ENCODE measurements at places on chromosomes 12 and 14.

- no peak for DNase-seq
Measured at GRCh38 chr14:89036371-89036770, 211.9 kb downstream of the TTC8 start.

- no peak for DNase-seq
Measured at GRCh38 chr12:5622280-5622679, 190.4 kb downstream of the NTF3 start.

DNA sequence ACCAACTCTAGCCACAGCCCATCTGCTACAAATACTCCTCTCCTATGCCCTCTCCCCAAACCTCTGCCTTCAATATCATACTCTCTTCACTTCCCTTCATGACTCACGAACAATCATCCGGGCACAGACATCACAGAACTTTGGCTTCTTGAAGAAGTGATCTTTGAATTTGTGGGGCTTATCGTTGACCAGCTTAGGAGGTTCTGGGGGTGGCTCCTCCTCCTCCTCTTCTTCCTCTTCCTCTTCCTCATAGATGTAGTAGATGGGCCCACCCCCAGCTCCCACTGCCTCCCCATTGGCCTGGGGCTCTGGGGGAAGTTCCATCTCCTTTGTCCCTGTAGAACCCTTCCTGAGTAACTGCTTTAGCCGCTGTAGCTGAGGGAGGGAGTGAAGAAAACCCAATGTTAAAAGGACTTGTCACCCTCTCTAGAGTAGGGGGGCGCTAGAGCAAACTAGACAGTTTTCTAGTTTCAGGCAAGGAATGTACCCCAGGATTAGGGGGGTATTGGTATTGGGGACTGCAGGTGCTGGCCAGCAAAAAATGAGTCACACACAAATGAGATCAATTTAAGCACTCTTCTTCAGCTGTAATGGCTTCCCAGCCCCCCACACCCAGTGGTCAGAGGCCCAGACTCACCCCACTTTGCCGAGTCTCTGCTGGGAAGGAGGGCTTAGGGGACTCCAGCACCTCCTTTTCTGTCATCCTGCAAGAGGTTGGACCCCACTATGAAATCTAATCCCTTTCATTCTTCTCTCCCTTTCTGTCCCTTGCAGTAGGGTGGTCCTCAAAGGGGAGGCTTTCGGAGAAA lies 1.8 kb downstream of the STAC3 start:
- DNase-seq, result no peak

GRCh38 chr12:116861320-116861719 lies 19.9 kb downstream of the HRK start:
- DNase-seq, result no peak

DNA sequence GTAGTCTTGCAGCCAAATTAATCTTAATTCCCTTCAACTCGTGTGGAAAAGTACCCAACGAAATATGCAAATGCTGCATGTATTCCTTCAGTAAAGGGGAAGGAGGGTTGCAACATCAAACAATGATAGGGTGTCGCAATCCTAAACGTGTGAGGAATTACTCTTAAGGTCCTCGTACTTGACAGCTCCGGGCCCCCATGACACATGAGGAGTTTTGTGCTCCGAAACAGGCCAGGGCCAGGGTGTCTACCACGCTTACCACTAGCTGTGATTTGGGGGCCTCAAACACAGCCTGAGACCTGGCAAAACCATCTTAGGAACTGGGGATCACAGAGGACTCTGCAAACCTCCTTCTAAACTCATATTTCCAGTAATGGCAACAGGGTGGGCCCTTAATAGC lies 20.4 kb downstream of the FOS start:
- DNase-seq, result no peak

- DNase-seq, result no peak
Measured at GRCh38 chr12:56803750-56804149, 40.6 kb downstream of the HSD17B6 start.

- peak; percentile 49 for DNase-seq
Measured at GRCh38 chr12:56631790-56632700, 1.9 kb upstream of the BAZ2A start.

DNA sequence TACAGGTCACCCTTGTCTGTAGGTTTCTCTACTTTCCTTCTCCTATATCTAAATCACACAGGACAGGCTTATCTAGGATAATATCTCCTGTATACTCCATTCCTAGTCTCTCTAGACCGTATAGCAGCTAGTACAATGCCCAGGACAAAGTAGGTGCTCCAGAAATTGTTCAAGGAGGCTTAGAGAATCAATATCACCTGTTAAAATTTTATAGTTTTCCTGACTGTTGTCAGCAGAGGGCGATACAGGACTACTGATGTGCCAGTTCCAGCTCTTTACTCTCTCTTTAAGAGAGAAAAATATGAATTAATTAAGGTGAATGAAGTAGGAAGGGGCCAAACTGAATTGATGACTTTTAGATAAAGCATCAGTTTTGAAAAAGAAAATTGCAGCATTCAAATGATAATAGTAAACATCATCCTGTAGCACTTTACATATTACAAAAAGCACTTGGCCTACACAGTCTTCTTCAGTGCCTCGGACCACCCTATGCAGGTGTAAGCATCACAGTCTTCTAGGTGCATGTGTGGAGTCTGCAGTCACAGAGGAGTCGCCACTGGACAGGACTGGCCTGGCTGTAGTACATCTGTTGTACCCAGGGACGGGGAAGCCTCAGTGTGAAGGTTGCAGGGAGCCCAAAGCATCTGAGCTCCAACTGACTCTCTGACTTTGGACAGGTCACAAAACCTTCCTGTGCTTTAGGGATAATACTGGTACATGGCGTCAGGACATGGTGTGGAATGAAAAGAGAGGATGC lies 61.9 kb upstream of the MAX start:
- peak; percentile 53 for DNase-seq

- no peak for DNase-seq
Measured at GRCh38 chr14:28676479-28676878, 90.1 kb upstream of the FOXG1 start.

DNA sequence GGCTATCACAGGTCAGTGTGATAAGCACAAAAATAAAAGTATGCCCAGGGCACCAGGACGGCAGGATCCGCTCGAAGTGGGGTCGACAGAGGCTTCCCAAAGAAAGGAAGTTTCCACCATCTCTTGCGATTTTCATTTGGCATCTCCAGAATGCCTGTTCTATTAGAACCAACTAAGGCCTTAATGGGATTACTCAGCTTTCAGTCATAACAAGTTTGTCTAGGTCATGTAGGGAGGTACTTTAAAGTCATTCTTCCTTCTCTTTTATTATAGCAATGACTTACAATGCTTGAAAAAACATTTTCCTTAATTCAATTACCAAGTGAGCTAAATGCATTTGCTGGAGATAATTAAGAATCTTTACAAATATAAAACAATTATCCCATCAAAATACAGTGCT lies 83.6 kb upstream of the DIO3 start:
- DNase-seq, result no peak

DNA sequence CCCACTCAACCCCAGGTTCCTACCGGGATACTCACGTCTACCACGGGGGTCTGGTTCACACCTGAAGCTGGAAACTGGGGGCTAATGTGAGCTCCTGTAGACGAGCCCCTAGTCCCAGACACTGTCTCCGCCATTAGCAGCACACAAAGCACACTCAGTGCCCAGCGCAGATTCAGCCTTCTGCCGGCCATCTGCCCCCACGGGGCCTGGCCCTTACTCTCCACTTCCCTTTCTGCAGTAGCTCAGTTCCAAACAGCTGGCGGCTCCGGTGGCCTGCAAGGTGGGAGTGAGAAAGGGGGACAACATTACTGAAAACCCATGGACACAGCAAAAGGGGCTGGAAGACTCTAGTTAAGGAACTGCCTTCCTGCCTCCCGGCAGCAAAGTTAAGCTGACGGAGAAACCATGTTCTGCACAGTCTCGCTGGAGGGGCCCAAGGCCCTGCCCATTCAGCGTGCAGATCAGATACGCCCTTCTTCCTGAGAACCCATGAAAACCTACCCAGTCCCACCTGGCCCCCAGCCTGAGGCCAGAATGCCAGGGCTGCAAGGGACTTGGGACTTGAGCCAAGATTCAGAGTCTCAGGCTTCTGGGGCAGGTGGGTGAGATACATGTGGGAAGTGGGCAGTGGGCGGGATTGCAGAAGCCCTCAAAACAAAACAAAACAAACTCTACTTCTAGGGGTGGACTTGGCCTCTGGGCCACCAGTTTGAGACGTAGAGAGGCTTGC lies 2.1 kb downstream of the SLC8B1 start:
- DNase-seq, result no peak

GRCh38 chr14:50798048-50798421 lies 32.9 kb downstream of the NIN start:
- no peak for DNase-seq

- no peak for DNase-seq
Measured at GRCh38 chr14:72617391-72618031, 276.4 kb downstream of the DPF3 start.

GRCh38 chr14:33631021-33631420 lies 319.9 kb downstream of the EGLN3 start:
- DNase-seq, result no peak

DNA sequence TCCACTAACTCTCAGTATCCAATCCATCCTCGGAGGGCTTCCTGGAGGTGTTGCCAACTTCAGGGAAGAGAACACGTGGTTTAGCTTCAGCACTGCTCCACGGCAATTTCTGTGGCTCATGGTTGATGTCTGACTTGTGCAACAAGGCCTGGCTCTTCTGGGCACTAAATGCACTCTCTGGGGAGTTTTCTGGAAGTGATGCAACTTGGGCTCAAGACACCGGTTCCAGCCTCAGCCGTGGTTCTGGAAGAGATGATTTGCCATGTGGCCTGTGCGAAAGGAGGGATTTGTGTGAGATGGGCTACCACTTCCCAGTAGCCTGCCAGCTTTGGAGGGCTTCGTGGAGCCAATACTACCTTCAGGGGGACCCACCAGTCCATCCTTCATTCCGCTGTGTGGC lies 118.6 kb upstream of the RTL1 start:
- no peak for DNase-seq

- DNase-seq, result peak; percentile 68
Measured at GRCh38 chr12:3135522-3136461, 58.6 kb downstream of the TSPAN9 start.

DNA sequence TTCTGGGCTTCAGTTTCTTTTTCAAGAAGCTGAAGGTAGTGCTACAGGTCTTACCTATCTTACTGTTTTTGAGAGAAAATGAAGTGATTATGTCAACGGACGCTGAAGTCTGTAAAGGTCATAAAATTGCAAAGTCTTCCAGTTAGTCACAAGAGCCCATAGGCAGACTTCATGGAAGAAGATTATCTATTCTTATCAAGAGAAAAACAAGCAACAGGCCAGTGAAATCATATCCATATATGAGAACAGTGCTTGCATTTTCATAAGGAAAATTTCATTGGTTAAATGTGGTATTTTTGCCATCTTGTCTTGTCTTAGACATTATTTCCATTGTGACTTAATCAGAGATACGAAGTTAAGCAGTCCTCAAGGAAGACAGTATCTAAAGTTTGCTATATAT lies 412.7 kb upstream of the SEL1L start:
- DNase-seq, result no peak

GRCh38 chr12:62458626-62459025 lies 8.0 kb upstream of the MON2 start:
- DNase-seq, result no peak

DNA sequence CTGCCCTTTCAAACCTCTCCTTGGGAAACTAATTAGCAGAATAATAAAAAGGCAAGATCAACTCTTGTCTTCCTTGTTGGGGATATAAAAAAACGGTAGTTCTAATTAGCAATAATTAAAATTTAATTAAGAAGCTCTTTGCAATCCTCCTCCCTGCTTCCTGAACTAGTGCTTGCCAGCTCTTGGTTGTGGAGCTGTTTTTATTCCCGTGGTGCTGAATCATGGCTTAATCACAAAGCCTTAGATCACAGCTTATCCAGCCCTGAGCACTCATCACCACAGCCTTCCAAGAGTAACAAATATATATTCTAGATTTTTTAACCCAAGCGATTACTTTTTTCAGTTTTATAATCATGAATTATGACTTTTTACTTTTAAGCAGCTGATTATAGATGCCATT lies 63.2 kb upstream of the INSM2 start:
- DNase-seq, result no peak

DNA sequence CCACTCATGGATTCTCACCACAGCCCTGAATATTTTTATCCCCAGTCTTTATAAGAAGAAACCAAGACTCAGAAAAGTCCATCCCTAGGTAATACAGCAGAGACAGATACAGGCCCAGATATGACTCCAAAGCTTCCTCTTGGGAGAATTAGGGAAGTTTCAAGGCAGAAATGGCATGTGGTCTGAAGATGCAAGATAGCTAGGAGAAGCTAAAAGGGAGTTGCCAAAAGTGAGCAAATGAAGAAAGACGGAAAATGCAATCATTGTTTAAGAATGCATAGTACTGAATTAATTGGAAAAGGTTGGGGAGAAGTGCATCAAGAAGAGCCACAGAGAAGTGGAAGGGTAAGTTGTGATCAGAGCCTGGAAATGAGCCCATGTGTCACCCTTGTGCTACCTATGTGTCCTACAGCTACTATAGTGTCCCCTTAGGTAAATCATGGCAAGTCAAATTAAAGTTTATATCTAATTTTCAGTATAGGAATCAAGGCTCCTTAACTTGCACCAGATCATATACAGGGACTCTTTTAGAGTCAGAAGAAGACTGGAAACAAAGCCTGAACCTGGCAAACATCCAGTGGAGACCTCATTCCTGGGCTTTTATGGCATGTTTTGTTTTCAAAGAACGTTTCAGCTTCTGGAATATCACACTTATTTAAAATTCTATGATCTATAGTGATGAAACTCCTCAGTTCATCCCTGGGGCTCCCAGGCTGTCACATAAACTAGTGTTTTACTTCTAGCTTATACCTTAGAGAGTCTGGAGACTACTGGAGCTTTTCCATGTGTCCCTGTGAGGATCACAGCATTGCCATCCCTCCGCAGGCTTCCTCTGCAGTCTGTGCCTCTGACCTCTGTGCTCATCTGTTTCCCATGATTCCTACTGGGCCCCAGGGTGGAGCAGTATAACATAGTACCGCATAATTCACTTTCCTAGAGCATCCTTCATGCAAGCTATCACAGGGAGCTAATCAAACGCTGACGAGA lies 189.0 kb upstream of the CDKN3 start:
- DNase-seq, result no peak

DNA sequence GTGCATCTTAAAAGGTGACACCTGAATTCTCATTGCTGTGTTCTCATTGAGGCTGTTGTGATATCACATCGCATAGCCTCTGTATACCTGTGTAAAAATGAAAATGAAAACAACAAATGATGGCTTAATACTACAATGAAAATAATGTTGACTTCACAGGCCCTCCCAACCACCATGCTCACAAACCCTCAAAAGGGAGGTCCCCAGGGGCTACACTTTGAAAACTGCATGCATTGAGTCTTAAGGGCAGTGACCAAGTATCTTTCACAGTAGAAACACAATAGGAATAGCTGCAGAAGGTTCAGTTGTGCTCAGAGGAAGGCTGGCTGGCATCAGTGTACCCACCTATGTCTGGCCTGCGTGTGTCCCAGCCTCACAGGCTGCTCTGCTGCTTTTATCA lies 27.6 kb upstream of the KCNK13 start:
- no peak for DNase-seq

- DNase-seq, result no peak
Measured at GRCh38 chr12:26245175-26245942, 50.0 kb downstream of the SSPN start.

DNA sequence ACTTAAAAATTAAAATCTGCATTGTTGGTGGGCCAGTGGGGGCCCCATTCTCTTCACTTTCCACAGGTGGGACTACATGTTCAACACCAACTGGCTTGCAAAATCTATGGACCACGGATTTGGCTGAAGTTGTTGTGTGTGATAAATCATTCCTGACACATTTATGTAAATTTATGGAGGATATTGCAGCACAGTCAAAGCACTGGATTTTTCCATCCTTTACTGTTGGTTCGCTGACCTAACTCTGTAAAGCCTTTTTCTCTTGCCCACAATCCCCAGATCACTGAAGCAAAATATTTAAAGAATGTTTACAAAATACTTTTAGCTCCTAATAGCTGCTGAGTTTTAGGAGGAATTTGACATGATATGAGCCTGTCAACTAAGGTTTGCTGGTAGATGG lies 219.7 kb upstream of the PRICKLE1 start:
- no peak for DNase-seq
